NCI-H2081 (cell line): ENCODE measurements at places on chromosomes 16 and 17.
A peak's percentile ranks its signal among the peaks of the same experiment; 100 is the strongest.

DNA sequence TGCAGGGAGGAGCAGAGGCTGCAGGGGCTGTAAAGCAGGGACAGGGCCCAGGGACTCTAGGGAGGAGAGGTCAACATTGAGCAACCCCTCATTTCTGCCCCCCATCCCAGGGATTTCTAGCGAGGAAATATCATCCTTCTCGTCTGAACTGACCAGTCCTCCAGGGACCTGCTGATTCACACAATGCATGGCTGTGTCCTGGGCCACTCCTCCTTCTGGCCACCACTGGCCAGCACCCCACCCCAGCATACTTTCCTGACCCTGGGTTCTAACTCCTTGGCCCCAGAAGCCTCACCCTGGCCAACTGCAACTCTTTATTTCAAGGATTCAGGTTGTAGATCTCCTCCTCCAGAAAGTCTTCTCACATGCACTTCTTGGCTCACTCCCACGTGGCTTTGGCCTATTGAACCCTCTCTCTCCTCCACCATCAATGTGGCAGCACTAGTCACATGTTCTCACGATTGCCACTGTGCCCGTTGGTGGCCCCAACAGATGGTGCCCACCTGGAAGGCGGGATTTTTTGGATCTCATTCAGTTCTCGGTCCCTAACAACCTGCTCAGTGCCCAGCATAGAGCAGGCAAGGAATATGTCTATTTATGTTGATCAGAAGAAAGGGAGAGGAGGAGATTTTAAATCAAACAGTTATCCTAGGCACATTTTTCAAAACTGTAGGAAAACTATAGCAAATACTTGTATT lies 41.5 kb downstream of the CUEDC1 start:
- DNase-seq: no peak

DNA sequence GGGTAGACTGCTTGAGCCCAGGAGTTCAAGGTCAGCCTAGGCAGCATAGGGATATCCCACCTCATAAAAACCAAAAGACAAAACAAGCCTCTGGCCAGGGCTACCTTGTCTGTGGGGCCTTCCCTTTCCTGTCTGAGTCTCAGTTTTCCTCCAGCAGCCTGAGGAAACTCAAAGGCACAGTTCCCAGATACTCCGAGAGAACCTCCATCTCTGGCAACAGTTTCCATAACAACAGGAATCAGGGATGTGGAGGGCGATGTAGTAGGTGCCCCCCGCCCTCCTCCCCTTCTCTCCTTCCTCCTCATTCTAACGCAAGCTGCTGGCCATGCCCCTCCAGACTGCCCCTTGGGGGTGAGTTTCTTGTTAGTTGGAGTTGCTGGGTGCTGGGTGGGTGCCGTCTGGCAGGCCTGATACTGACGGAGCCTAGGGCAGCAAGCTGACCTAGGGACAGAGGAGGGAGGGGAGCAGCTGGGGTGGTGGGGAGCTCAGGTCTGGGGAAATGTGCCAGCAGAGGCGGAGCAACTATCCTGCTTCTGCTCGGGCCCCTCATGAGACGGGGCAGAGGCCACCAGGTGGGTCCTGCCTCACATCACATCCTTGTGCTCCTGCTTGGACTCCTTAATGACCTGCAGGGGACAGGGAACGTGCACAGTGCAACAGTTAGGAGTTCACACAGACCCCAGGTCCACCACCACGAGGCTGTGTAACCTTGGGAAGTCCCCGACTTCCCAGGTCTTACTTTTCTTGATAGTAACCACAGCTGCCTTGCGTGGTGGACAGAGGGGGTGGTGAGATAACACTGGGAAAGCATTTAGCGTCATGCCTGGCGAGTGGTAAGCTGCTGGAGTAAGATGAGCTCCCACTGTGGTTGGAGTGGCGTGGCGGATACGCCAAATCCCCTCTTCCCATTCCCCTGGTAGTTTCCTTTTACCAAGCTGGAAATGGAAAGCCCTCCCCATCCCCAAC lies 7.8 kb upstream of the EFTUD2 start:
- no peak for DNase-seq

DNA sequence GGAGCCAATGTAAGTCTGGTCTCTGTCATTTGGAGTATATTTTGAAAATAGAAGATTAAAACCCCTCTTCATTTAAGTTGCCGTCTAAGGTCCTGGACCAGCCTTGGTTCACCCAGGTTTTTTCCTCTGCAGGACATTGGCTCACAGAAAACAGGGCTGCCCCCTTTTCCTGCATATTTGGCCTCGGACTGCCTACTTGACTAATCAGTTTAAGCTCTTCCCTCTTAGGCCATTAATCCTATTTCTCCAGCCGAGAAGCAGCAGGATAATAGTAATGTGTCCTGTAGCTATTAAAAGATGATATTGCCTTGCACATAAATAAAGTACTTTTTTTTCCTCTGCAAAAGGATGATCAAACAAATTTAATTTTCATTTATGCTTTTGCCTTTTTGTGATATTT lies 52.1 kb downstream of the PRKCA start:
- DNase-seq: no peak

DNA sequence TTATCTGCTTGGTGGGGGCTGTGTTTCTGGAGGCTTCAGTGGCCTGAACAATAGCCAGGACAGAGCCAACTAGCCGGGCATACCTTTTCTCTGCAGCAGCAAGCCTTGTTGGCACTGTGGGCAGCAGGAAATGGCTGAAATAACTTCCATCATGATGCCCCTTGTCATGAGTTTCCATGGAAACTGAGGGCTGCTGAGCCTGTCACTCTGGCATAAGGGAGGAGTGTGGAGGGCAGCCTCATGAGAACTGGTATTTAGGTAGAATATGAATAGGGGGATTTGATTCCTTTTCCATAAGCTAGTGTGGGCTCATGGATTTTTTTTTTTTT lies 39.4 kb downstream of the PLCG2 start:
- no peak for DNase-seq

DNA sequence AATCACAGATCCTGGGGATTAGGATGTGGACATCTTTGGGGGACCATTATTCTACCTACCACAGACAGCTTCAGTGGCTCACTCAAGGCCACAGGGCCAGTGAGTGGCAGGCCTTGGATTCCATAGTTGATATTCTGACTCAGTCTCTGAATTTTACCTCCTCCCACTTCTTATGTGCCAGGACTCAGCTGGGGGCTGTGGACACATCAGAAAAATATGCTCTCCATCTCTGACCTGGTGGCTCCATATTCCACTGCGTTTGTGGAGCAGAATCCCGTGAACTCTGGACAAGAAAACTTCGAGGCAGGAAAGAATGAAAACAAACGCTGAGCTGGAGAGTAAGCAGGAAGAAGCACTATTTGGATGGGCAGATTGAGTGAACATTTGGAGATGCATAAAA lies 301.8 kb upstream of the MAF start:
- no peak for DNase-seq

GRCh38 chr17:16091773-16092172 lies 92.1 kb downstream of the TTC19 start:
- no peak for DNase-seq

DNA sequence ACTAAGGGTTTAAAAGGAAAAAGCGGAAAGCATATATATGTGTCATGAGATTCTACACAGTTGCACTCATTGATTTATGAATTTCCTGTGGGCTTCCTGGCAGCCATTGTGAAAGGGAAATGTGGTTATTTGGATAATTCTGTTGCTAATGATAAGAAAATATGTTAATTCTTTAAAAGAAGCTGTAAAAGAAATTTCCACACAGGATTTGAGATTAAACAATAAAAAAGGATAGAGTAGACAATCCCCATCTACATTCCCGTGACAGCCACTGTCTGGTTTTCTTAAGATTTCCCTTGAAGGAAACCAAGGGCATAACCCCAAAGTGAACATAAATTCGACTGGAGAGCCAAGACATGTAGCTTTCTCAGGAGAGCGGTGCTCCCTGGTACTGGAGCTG lies 397.5 kb downstream of the CPPED1 start:
- DNase-seq: no peak

DNA sequence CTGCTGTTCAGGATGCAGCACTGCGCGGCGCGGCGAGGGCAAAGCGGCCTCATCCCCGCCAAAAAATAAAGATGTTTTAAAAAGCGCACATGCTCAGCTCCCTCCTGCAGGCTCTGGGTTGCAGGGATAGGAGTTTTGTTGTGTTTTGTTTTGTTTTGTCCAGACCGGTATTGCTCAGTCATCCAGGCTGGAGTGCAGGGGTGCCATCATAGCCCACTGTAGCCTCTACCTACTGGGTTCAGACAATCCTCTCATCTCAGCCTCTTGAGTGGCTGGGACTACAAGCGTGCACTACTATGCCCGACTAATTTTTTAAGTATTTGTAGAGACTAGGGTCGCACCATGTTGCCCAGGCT lies 636 bp downstream of the WWOX start:
- peak; percentile 38 for DNase-seq

DNA sequence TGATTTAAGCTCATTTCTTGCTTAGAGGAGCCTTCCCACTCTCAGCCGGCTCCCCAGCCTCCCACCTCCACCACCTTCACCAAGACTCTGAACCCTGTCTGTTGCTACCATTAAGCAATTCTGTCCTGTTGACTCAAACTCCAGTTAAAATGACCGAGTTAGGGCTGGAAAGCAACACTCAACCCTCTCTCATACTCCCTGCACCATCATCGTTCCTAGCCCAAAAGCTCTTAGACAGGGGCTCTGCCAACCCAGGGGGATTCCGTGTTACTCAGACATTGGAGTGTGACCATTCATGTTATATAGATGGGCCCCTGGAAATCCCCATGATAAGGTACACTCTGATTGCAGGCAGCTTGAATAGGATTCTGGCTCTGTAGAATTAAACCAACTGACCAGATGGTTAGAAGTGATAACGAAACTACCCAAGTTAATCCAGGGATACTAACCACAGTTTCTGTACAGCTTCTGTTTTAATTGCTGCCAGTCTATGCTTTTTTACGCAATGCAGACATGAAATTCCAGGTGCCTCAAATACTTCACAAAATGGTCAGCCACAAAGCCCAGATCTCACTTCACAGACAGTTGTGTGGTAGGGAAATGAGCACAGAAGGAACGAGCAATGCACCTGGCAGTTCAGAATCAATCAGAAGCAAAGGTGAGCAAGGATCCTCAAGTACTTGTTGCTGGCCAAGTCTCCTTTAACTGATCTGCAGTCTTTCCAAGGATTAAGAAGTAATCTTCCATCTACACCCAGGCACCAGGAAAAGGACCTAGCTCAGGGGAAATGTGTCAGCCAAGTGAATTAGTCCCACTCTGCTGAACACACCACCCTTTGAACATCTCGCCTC lies 2.1 kb downstream of the SSTR2 start:
- DNase-seq: no peak

GRCh38 chr17:41531993-41532392 lies 3.9 kb upstream of the KRT19 start:
- DNase-seq: no peak

GRCh38 chr17:45867702-45868101 lies 23.0 kb downstream of the SPPL2C start:
- DNase-seq: peak; percentile 20

GRCh38 chr17:48612854-48613691 lies 2.0 kb downstream of the HOXB8 start:
- DNase-seq: peak; percentile 45

DNA sequence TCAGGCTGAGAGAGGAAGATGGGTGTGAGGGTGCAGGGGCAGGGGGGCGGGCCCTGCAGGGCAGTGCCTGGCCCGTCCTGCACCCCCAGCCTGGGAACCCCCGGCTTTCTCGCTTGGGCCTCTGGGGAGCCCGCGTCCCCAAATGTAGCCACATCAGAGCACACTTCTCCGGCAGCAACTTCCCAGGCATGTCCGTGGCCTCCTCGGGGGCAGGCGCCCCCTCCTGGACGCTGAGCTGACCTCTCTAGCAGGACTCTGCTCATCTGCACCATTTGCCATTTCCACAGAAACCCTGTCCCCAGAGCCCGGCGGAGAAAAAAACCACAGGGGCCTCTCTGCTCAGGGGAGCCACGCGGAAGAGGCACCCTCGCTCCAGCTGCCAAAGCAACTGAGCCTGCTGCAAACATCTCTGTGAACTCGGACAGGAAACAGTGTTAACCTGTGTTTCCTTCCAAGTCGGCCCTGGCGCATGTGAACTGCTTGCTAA lies 63.4 kb downstream of the KLHDC4 start:
- no peak for DNase-seq

DNA sequence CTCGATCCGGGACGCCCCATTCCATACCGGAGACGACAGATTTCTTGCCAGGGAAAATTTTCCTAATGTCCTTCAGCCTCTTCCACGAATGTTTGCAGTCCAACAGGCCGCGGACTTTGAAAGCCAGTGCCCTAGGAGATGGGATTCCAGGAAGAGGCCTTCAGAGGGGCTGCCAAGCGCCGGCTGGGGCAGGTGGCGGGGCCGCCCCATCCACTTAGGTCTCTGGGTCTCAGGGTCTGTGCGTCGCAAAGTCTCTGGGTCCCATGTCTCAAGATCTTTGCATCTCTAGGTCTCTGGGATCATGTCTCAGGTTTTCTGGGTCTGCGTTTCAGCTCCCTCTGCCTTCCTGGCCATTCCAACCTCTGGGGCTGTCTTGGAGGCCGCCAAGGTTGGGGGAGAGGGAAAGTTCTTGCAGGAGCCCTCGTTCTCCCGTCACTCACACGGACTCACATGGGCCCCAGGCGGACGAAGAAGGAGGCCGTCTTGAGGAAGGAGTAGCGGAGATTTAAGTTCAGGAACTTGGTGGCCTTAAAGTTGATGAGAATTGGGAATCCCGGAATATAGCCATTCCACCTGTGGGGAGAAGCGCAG lies 7.2 kb downstream of the ALOX12B start:
- no peak for DNase-seq

DNA sequence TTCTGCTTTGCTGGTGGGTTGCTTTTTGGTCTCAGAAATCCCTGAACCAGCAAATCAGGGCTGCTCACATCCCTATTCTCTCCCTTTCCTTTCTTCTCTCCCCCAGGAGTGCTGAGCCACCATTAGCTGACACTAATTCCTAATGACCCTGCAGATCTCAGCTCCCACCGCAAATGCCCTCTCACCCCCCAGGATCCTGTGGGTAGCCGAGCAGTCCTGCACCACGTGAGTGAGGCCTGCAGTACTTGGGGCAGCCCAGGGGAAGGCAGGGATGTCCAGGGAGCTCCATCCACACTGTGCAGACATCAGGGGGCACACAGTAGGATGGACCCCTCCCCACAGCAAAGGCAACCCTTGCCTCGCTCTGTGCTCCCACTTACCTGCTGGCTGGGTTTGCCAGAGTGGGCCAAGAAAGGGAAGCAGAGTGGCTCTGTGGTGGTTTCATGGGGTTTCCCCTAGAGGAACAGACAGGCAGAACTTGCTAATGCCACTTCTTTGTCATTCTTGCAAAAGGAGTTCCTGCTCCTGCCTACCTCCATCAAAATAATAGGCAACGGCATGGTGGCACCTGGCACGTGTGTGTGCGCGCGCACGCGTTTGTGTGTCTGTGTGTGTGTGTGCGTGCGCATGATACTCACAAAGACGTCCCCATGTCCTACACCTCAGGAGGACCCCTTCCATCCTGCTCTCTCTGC lies 135.6 kb downstream of the GAS7 start:
- no peak for DNase-seq
